Spinal cord (tissue), 10 donors: ENCODE measurements at places on chromosomes 5 and 9. TPM values are rescaled to one million over a fixed set of nuclear protein-coding genes. Genes with fewer than 3 reads are reported as not detected.

DNA sequence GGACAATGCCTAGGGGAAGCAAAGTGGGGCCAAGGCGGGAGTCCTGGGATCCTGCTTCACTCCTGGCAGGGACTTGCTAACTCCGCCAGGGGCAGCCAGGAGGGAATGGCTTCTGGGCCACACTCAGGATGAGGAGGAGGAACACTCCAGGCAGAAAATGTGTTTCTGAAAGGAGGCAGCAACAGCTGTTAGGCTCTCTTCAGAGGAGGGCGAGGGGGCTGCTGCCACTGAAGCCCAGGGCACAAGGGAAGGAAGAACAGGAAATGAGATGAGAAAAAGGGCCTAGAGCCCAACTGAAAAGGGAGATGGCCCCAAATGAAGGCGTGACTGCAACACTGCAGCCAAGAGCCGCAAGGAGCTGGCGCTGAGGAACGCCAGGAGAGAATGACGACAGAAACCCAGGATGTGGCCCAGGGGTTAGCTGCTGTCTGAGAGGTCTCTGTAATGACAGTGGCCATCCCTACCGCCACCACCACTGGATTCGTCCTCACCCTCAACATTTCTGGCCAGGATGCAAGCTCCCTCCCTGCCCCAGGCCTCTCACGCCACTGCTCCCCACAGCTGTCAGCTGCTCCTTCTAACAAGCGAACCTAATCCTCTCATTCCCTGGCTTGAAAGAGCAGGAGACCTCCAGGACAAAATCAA lies 15.8 kb downstream of the PSMB7 start:
- H3K27me3 ChIP-seq, result no peaks in the 10 kb centered on the region
- H3K36me3 ChIP-seq, result peaks cover 19% of the 10 kb centered on the region
- no peak for DNase-seq
- H3K4me3 ChIP-seq, result no peak overlapping the region
- peak overlapping the region; percentile 50 for H3K27ac ChIP-seq

DNA sequence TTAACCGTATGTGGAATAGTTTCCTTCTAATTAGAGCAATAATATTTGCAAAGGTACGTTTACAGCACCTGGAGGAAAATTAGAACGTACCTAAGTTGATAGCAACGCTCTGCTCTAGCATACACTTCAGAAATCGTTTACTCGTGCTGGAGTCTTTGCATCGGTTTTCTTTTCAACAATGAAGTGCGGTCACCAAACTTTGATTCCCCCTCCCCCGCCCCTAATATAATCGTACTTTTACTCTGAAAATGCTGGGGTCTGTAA lies 506 bp downstream of the ADAMTS19 start:
- peak overlapping the region; percentile 54 for H3K4me3 ChIP-seq
- H3K27ac ChIP-seq, result no peak overlapping the region
- H3K4me1 ChIP-seq, result peaks cover 14% of the 10 kb centered on the region
- no peaks in the 10 kb centered on the region for H3K36me3 ChIP-seq

DNA sequence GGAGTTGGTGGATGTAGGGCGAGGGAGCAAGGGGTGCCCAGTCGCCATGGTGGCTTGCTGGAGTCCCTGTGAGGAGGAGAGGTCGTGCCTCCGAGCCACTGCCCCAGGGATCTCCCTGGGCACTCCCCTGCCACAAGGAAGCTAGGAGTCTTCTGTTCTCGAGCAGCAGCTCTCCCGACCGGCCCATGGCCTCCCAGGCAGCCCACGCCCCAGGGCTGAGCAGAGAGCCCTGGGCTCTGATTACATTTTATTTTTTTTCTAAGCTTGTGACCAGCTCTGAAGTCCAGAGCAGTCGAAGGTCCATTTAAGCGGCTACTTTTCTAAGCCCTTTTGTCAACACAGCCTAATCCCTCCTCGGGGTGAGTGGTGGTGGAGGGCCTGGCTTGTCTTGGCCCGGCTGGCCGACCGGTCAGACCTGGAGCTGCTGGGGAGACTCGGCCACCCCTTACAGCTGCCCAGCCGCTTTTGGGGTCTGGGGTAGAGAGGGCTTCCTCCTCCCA lies 2.1 kb downstream of the RXRA start:
- peak overlapping the region; percentile 81 for H3K27ac ChIP-seq
- no peak for DNase-seq
- H3K4me1 ChIP-seq, result peaks cover 88% of the 10 kb centered on the region
- H3K36me3 ChIP-seq, result peaks cover 14% of the 10 kb centered on the region
- peak overlapping the region; percentile 33 for H3K4me3 ChIP-seq

GRCh38 chr9:107312376-107313050 lies 29.4 kb downstream of the RAD23B start:
- H3K4me1 ChIP-seq, result no peaks in the 10 kb centered on the region
- H3K36me3 ChIP-seq, result peaks cover 16% of the 10 kb centered on the region
- no peaks in the 10 kb centered on the region for H3K27me3 ChIP-seq
- DNase-seq, result no peak

DNA sequence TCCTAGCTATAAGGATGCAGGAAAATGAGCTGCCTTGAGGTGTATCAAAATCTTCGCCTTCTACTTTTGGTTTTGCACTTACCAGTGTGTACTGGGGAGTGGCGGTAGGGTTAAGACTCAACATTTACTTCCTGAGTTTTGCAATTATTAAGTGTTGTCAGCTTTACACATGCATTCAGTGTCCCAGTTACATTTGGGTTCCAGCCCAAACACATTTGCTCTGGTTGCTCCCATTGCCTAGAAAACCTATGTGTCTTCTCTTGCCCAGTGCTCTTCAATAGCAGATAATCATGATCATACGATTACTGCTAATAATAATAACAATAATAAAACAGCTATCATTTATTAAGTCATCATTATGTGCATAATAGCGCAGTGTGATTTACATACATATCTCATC lies 241.5 kb upstream of the PAPPA start:
- H3K4me1 ChIP-seq, result no peaks in the 10 kb centered on the region
- no peak overlapping the region for H3K27ac ChIP-seq
- no peak overlapping the region for H3K4me3 ChIP-seq
- no peak for DNase-seq
- H3K27me3 ChIP-seq, result no peaks in the 10 kb centered on the region

- no peaks in the 10 kb centered on the region for H3K4me1 ChIP-seq
- DNase-seq, result no peak
- no peaks in the 10 kb centered on the region for H3K36me3 ChIP-seq
- no peak overlapping the region for H3K27ac ChIP-seq
- no peak overlapping the region for H3K4me3 ChIP-seq
Measured at GRCh38 chr5:142826741-142827492, 56.7 kb downstream of the ARHGAP26 start.

DNA sequence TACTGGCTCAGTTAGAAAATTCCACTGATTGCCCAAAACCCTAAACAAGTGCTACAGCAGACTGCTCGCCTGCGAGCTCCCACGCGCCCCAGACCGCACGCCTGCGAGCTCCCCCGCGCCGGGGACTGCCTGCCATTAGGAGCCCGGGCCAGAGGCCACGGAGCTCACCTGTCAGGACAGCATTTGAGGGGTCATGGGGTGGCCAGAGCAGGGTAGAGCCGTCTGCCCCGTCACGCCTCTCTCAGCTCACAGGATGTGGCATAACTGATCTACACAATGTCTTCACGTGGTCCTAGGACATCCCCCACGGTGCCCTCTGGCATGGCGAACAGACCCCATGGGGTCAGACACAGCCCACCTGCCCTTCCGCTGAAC lies 29.1 kb upstream of the LRRC14B start:
- DNase-seq, result no peak
- H3K4me3 ChIP-seq, result no peak overlapping the region
- H3K4me1 ChIP-seq, result peaks cover 3% of the 10 kb centered on the region
- peaks cover 59% of the 10 kb centered on the region for H3K36me3 ChIP-seq
- no peak overlapping the region for H3K27ac ChIP-seq

DNA sequence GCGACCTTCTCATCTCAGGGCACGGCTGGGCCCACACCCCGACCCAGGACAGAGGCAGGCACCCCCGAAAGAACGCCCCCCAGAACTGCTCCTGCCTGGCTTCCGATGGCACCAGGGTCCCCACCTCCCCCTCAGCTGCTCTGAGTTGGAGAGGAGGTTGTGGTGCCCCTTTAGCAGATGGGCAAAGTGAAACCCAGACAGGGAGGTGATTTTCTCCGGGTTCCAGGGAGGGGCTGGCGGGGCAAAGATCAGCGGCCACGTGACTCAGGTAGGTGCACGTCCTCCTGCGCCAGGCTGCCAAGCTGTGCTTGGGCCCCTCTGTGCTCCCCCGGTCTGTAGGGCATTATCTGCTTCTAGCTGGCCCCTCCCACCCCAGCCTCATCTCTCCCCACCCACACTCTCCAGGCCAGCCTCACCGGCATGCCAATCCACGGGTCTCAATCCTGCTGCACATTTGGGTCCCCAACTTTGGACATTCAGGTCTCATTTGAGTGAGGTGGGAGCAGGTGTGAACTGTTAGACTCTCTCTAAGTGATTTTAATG lies 85.1 kb upstream of the RAPGEF1 start:
- no peak overlapping the region for H3K27ac ChIP-seq
- H3K4me3 ChIP-seq, result no peak overlapping the region
- H3K36me3 ChIP-seq, result no peaks in the 10 kb centered on the region

DNA sequence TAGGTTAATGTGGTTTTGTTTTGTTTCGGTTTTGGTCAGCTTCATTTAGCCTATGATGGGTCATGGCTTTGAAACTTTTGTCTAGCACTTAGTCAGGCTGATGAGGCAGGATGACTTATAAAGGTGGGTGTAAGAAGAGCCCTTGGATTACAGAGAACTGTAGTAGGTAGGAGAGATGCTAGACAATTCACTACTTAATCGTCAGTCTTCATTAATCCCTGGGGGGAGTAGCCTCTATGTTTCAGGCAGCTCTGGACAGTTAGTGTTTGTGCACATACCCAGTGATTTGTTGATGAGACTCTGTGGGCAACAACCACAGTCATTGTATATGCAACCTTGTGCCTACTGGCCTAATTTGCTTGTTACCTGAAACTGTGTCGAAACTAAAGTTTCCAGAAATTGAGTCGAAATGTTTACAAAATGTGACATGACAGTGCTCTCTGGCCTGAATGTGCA lies 113.3 kb downstream of the MTREX start:
- H3K4me1 ChIP-seq, result peaks cover 2% of the 10 kb centered on the region
- DNase-seq, result no peak
- H3K36me3 ChIP-seq, result peaks cover 14% of the 10 kb centered on the region

GRCh38 chr5:40171971-40172370 lies 507.7 kb upstream of the PTGER4 start:
- no peak overlapping the region for H3K27ac ChIP-seq
- H3K36me3 ChIP-seq, result no peaks in the 10 kb centered on the region
- no peak for DNase-seq
- H3K4me1 ChIP-seq, result no peaks in the 10 kb centered on the region
- no peaks in the 10 kb centered on the region for H3K27me3 ChIP-seq
- H3K4me3 ChIP-seq, result no peak overlapping the region

- DNase-seq, result no peak
- H3K36me3 ChIP-seq, result no peaks in the 10 kb centered on the region
- H3K27me3 ChIP-seq, result no peaks in the 10 kb centered on the region
- no peaks in the 10 kb centered on the region for H3K4me1 ChIP-seq
- no peak overlapping the region for H3K27ac ChIP-seq
Measured at GRCh38 chr5:54411176-54411575, 44.3 kb upstream of the HSPB3 start.

DNA sequence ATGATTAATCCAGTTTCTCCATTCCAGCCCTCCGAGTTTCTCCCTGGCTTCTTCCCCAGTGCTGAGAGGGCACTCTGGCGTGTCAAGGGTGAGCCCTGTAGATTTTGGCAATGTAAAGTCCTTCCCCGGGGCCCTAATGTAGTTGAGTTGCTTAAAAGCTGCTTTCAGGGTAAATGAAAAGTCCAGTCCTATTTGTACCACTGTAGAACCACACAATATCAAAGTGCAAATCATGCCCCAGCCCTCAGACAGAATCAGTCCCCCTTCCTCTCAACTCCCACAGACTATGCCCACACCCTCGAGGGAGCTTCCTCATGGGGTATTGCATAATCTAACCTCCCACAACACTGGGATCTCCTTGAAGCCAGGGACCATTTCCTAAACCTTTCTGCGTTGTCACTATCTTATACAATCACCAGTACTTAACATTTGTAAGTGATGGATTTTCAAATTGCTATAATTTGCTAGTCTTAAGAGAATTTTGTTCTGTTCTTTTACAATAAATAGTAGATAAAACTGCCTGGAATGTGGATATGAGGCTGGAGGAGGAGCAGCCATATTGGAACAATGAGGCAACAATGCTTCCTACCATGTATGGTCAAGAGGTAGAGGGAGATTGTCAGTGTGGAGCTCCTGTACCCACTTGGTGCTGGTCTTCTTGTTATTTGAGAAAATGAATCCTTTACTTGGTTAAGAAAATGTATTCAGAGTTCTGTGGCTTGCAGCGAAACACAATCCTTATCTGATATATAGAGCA lies 34.4 kb downstream of the ZNF366 start:
- H3K27ac ChIP-seq, result no peak overlapping the region
- H3K4me3 ChIP-seq, result no peak overlapping the region
- no peaks in the 10 kb centered on the region for H3K36me3 ChIP-seq
- no peaks in the 10 kb centered on the region for H3K27me3 ChIP-seq

GRCh38 chr9:35845824-35846771 lies 17.1 kb downstream of the TMEM8B start:
- no peak overlapping the region for H3K4me3 ChIP-seq
- DNase-seq, result no peak
- no peaks in the 10 kb centered on the region for H3K27me3 ChIP-seq
- peaks cover 47% of the 10 kb centered on the region for H3K36me3 ChIP-seq

- peaks cover 38% of the 10 kb centered on the region for H3K36me3 ChIP-seq
- no peak overlapping the region for H3K27ac ChIP-seq
- no peak overlapping the region for H3K4me3 ChIP-seq
- no peaks in the 10 kb centered on the region for H3K27me3 ChIP-seq
- H3K4me1 ChIP-seq, result peaks cover 7% of the 10 kb centered on the region
Measured at GRCh38 chr5:132211787-132212186, 15.9 kb downstream of the P4HA2 start.

The STPG3 gene
- 0.32 TPM for polyA plus RNA-seq

The DELE1 gene
- 94.2 TPM for polyA plus RNA-seq

The CD72 gene
- polyA plus RNA-seq, result 0.40 TPM

The HMGXB3 gene
- 36.9 TPM for polyA plus RNA-seq

The PCDHB12 gene
- 4.9 TPM for polyA plus RNA-seq

The ACTBL2 gene
- polyA plus RNA-seq, result not detected
